MM.1S (cell line): ENCODE measurements at places on chromosomes 7 and 10.

DNA sequence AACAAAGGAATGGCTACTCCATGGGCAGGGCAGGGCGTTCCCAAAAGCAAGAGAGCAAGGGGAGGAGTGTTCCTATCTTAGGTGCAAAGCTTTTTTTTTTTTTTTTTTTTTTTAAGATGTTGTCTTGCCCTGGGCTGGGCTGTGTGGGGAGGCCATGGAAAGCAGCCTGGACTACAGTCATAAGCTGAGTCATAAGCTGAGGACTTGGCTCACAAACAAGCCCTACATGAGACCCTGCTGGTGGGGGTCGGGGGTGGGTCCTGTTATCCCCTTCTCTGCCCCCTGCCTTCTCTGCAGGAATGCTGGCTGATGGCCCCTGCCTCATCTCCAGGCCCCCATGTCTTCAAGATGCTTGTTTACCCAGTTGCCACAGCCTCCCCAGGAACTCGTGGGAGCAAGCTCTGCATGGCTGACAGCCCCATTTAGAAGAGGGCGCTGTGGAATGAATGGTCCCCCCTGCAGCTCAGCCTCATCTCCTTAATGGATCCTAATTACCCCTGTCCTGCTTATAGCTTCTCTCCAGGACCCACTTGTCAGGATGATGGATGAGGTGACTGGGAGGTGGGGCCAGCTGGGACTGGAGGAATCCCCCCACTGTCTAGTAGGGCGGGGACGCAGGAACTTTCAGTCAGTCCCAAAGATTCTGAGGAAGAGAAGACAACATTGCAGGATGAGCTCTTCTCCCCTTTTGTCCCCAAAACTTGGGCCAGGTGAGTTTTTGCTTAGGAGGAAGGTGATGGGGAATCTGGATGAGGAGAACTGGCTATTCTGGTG is 340.8 kb upstream of the PODXL start:
- H3K4me1 ChIP-seq, result no peaks in the 10 kb centered on the region
- H3K36me3 ChIP-seq, result no peaks in the 10 kb centered on the region
- no peaks in the 10 kb centered on the region for H3K27me3 ChIP-seq
- no peak overlapping the region for H3K4me3 ChIP-seq
- no peak overlapping the region for H3K27ac ChIP-seq

DNA sequence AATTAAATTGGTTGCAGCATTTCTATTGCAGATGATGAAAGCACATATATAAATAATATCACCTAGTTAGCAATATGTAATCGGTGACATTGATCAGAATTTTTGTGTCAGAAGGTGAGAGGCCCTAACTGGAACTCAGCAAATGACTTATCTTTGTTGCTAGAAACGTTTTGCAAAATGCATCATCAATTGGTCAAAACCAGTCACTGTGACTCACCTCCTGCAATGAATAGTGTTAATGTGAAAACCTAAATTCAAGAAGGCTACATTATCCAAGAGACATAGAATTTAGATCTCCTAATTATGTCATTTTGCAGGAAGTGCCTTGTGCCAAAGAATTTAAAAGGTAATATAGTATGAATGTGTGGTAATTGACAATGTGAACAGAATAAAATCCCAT is 9.8 kb upstream of the PNLIPRP3 start:
- no peaks in the 10 kb centered on the region for H3K36me3 ChIP-seq
- H3K4me3 ChIP-seq, result no peak overlapping the region
- H3K27ac ChIP-seq, result no peak overlapping the region

DNA sequence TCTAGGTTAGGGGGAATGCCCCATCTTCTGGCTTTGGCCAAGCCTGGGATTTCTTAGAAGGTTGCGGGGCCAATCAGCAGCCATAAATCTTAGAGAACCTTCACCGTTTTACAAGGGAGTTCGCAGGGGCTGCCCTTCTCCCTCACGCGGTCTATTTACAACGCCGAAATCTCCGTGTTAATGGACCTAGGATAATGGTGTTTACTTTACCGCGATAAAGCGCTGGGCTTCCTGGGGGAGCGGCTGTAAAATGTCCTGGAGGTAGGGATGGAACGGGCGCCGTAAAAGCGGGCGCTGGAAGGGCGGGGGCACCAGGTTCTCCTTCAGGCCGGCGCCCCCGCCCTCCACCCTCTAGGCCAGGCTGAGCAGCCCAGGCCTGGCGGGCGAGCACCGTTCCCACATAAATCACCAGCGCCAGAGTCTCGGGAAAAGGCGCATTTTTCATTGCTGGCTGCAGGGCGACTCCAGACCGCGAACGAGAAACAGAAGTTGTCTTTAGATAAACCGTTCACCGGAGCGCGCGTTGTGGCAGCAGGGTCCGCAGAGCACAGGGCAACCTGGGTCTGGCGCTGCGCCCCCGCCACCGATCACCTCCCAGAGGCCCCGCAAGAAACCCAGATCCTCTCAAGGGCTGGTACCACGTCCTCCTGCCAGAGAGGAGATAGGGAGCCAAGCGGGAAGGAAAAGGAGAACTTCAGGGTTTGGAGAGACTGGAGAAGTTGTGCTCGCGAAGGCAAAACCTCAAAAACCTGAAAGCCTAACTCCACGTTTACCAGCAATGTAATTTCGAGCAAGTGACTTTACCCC is 12.5 kb upstream of the NKX2-3 start:
- H3K36me3 ChIP-seq, result no peaks in the 10 kb centered on the region
- peaks cover 7% of the 10 kb centered on the region; the same call in 1 of the 2 replicates for H3K27me3 ChIP-seq
- no peak overlapping the region for H3K4me3 ChIP-seq
- H3K27ac ChIP-seq, result no peak overlapping the region
- DNase-seq, result no peak

GRCh38 chr10:118373786-118374185 is 31.7 kb upstream of the FAM204A start:
- H3K4me3 ChIP-seq, result no peak overlapping the region
- no peak for DNase-seq
- H3K36me3 ChIP-seq, result no peaks in the 10 kb centered on the region
- H3K27me3 ChIP-seq, result no peaks in the 10 kb centered on the region
- no peak overlapping the region for H3K27ac ChIP-seq

GRCh38 chr10:128044186-128044585 is 82.0 kb downstream of the MKI67 start:
- no peaks in the 10 kb centered on the region for H3K27me3 ChIP-seq
- H3K4me3 ChIP-seq, result no peak overlapping the region
- H3K36me3 ChIP-seq, result no peaks in the 10 kb centered on the region
- H3K4me1 ChIP-seq, result peaks cover 17% of the 10 kb centered on the region
- DNase-seq, result no peak

GRCh38 chr10:30398193-30398592 is 35.8 kb upstream of the MAP3K8 start:
- DNase-seq, result no peak
- H3K4me1 ChIP-seq, result no peaks in the 10 kb centered on the region
- H3K27me3 ChIP-seq, result no peaks in the 10 kb centered on the region
- H3K4me3 ChIP-seq, result no peak overlapping the region
- H3K36me3 ChIP-seq, result no peaks in the 10 kb centered on the region

DNA sequence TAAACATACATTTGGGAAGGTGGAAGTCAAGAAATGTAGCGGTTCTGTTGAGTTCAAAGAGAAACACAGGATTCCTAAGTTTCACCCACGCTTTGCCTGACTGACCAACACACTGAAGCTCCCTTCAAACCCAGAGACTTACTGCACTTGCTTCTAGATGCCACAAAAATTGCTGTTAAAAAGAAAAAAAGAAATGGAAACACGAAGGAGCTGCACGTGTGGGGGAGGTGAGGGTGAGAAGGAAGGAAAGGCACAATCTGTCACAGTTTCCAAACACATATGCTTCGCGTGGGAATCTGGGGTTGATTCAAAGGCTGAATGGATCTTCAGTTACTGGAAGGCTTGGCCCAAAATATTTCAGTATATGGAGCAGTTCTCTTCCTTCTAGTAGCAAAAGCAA is 495.6 kb downstream of the DNAJB6 start:
- no peaks in the 10 kb centered on the region for H3K36me3 ChIP-seq
- H3K27ac ChIP-seq, result no peak overlapping the region
- no peak overlapping the region for H3K4me3 ChIP-seq
- H3K4me1 ChIP-seq, result no peaks in the 10 kb centered on the region
- DNase-seq, result no peak

DNA sequence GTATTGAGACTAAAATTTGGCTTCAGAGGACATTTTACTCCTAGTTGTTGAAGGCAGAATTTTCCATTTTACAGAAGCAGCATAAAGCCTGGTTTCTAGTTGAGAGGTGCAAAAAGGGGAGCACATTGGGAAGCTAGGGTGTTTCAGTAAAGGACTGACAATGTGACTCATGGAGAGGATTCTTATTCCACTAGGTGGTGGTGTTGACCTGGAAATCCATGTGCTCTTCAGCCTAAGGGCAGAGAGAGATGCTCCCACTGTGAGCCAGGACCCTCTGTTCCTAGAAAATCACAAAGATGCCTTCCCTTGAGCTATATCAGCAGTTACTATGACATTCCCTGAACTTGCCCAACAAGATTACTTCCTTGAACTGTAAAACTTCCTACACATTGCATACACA is 687.8 kb downstream of the IPMK start:
- H3K4me1 ChIP-seq, result no peaks in the 10 kb centered on the region
- H3K27ac ChIP-seq, result no peak overlapping the region
- DNase-seq, result peak; percentile 48
- no peaks in the 10 kb centered on the region for H3K36me3 ChIP-seq
- no peak overlapping the region for H3K4me3 ChIP-seq
- no peaks in the 10 kb centered on the region for H3K27me3 ChIP-seq

- no peaks in the 10 kb centered on the region for H3K27me3 ChIP-seq
- no peak for DNase-seq
- no peak overlapping the region for H3K4me3 ChIP-seq
- H3K4me1 ChIP-seq, result no peaks in the 10 kb centered on the region
These were observed 55.5 kb downstream of the TES start for GRCh38 chr7:116265881-116266280.

GRCh38 chr7:88746126-88746525 is 13.4 kb upstream of the ZNF804B start:
- no peak for DNase-seq
- no peaks in the 10 kb centered on the region for H3K36me3 ChIP-seq
- no peaks in the 10 kb centered on the region for H3K27me3 ChIP-seq
- no peak overlapping the region for H3K27ac ChIP-seq

DNA sequence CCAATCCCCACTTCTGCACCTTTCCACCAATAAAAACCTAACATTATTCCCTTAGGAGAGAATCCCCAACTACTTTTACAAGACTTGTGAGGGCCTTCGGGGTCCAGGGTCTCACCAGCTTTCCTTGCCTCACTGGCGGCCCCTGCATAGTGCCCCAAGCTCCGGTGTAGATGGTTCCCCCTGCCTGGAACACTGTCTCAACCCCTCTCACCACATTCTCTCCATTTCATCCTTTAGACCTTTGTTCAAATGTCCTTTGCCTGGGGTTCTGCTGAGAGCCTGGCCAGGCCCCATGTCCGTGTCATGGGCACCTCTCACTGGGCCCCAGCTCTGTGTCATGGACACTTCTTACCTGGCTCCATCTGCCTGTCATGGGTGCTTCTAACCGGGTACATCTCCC is 64.5 kb upstream of the SORCS3 start:
- H3K4me1 ChIP-seq, result no peaks in the 10 kb centered on the region
- no peak for DNase-seq
- H3K27ac ChIP-seq, result no peak overlapping the region
- H3K36me3 ChIP-seq, result no peaks in the 10 kb centered on the region
- no peak overlapping the region for H3K4me3 ChIP-seq
- no peaks in the 10 kb centered on the region for H3K27me3 ChIP-seq

GRCh38 chr7:159031135-159031701 is 113.4 kb downstream of the VIPR2 start:
- no peaks in the 10 kb centered on the region for H3K4me1 ChIP-seq
- DNase-seq, result no peak
- H3K36me3 ChIP-seq, result no peaks in the 10 kb centered on the region
- peak overlapping the region; percentile 51 for H3K4me3 ChIP-seq

- H3K4me1 ChIP-seq, result peaks cover 3% of the 10 kb centered on the region
- no peak overlapping the region for H3K27ac ChIP-seq
- no peak overlapping the region for H3K4me3 ChIP-seq
- H3K27me3 ChIP-seq, result no peaks in the 10 kb centered on the region
- H3K36me3 ChIP-seq, result no peaks in the 10 kb centered on the region
These were observed 223.6 kb downstream of the IPMK start for GRCh38 chr10:58044072-58044471.

DNA sequence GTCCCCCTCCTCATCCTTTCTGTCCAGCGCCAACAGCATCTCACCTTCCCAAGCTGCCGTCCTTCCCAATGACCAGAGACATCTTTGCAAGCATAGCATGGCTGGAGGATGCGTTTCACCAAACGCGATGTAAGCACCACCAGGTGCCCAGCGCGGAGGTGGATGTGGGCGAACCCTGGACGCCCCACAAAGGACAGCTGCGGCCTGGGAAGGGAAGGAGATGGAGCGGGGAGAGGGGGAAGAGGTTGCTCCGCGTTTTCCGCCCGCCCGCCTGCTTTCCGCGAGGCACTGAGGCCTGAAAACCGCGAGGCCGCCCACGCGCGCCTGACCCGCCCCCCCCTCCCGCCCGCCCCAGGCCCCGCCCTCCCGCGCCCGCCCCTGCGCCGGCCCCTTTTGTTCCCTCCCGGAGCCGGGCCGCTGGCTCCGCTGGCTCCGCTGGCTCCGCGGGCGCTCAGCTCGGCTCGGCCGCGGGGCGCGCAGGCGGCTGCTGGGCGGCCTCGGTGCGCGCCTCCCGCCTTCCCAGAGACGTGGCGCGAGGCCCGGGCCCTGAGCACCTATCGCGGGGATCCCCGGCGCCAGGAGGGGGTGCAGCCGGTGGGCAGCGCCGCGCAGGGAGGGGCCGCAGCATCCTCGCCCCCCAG is at the start of gene CLIP2:
Gene CLIP2 (plus strand): TSS at position 390 of the 641 bp plus-strand sequence. CDS start 28,140 bp downstream, outside the sequence.
- H3K27ac ChIP-seq, result no peak within 1 kb of the TSS
- H3K27me3 ChIP-seq, result peaks cover 31% of the 10 kb centered on the region
- no peaks in the 10 kb centered on the region for H3K36me3 ChIP-seq

DNA sequence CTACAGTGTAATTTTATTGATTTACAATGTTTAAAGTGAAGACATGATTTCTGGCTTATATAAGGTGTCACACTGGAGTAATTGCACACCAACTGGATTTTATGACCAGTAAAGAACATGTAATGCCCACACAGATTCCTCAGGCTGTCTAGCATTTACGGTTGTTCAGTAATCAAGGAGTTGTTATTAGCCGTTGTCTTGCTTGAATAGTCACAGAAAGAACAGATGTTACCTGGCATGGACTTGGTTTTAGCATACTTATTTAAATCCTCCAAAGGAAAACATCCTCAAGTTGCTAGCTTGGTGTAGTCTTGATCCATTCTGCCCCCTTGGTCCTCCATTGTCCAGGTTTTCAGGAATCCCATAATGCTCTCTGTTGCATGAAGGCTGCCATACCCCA is 65.8 kb downstream of the POU6F2 start:
- H3K36me3 ChIP-seq, result no peaks in the 10 kb centered on the region
- peaks cover 29% of the 10 kb centered on the region for H3K4me1 ChIP-seq
- no peak overlapping the region for H3K4me3 ChIP-seq

- H3K4me1 ChIP-seq, result no peaks in the 10 kb centered on the region
- H3K4me3 ChIP-seq, result no peak overlapping the region
- DNase-seq, result no peak
- no peak overlapping the region for H3K27ac ChIP-seq
- no peaks in the 10 kb centered on the region for H3K27me3 ChIP-seq
- no peaks in the 10 kb centered on the region for H3K36me3 ChIP-seq
These were observed 69.1 kb downstream of the RTKN2 start for GRCh38 chr10:62199584-62199983.
